NCI-H2081 (cell line): ENCODE measurements at places on chromosomes 1 and 21.

DNA sequence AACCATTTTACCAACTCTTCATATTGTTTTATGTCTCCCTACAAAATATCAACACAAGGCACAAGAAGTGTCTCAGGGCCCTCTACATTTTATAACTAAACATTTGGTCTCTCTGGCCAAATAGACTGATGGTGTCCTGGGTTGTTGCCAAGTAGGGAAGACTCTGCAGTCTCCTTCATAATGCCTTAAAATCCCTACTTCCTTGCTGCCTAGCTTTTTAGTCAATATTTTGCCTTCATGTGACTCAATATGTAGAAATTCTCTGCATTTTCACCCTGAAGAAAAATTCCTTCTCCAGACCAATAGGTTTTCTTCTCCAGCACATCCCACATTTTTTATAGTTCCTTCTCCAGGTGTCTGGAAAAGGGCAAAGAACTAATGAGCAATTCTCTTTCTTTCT is 72.6 kb upstream of the IPO9 start:
- DNase-seq, result no peak

GRCh38 chr1:52927212-52928014 is at the start of gene SCP2:
SCP2 (plus strand) TSS chr1:52927276; CDS start chr1:52927397, 121 bp downstream.
- DNase-seq, result peak; percentile 76

DNA sequence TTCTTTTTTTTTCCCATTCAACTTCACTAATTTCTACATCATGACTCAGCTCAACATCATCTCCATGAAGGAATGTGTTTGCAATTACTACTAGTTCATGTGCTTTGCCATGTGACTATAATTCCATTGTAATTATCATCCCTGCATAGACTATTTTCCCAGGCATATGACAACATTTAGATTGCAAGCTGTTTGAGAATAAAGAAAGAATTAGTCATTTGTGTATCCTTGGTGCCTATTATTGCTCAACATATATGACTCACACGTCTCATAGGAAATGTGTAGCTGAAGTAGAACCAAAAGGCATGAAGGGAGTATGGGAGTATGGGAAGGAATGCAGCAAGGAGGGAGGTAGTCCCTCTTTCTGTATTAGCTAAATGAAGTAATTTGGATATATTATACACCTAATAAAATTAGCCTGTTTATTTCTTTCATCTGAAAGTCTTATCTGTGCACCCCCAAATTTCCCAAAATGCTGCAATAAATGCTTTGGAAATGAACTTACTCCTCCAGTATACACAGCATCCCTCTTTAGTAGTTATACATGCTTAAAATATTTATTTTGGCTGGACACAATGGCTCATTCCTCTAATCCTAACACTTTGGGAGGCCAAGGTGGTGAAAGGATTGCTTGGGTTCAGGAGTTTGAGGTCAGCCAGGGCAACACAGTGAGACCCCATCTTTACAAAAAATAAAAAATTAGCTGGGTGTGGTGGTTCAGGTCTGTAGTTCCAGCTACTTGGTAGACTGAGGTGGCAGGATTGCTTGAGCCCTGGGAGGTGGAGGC is 316.9 kb upstream of the ADGRL4 start:
- DNase-seq, result no peak

DNA sequence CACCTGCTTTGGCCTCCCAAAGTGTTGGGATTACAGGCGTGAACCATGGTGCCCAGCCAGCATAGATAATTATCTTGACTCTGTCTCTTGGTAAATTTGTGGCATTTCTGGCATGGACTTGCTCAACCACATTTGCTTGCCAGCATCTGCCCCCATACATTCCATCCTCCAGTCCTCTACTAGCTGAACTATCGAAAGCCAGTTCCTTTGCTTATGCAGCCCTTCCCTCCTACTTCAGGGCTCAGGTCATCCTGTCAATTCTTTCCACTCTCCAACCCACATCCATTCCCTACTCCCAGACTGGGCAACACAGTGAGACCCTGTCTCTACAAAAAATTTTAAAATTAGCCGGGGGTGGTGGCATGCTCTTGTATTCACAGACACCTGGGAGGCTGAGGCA is 13.0 kb upstream of the UQCRHL start:
- DNase-seq, result no peak

GRCh38 chr1:1918901-1919303 is at the start of gene TMEM52:
TMEM52 (minus strand) TSS chr1:1919279; CDS start chr1:1919265, 14 bp downstream.
- DNase-seq, result no peak

DNA sequence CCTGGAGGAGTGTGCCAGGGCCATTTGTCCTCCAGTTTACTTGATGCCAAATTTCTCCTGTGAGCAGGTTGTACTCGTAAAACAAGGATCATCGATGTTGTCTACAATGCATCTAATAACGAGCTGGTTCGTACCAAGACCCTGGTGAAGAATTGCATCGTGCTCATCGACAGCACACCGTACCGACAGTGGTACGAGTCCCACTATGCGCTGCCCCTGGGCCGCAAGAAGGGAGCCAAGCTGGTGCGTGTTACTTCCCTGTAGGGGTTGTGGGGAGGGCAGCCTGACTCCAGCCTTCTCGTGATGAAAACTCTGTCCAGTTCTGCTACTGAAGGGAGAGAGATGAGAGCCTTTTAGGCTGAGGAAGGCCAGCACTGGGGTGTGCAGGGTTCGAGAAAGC is 2.2 kb downstream of the RPS8 start:
- DNase-seq, result no peak

DNA sequence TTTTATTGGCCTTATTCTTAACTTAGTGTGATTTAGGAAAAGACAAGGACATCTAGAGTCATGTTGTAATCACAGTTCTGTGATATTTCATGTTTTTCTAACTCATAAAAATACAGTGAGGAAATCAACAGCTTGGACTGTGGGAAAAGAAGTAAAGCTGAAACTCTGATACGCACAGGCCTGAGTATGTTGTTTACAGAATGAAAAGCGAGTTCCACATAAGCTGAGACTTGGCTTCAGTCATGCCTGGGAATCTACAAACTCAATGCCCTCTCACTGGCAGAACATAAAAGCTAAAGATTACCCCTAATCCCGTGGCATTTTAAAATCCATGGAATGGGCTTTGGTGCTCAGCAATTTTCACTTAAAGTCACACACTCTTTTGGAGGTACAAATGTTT is 23.6 kb upstream of the ATP5PO start:
- no peak for DNase-seq

- no peak for DNase-seq
These were observed 7.6 kb upstream of the EIF4G3 start for GRCh38 chr1:21184276-21184675.

DNA sequence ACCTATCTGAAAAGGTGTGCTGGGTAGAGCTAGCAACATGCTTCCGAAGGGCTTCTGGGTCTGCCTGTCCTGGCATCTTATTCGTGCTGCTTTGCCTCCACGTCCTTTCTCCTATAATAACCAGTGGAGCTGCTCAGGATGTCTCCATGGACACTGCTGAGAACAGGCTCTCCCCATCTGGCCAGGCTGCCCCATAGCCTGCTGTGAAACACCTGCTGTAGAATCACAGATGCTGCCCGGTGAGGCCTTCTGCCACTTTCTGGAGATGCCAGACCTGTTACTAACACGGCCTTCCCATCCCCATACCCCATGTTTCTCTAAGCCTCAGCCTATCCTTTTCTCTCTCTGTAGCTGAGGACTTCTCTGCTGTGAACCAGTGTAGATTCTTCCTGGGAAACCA is 120.5 kb downstream of the IER5 start:
- DNase-seq, result no peak

- no peak for DNase-seq
These were observed 2.9 kb upstream of the ITGB2 start for GRCh38 chr21:44923480-44924084.

DNA sequence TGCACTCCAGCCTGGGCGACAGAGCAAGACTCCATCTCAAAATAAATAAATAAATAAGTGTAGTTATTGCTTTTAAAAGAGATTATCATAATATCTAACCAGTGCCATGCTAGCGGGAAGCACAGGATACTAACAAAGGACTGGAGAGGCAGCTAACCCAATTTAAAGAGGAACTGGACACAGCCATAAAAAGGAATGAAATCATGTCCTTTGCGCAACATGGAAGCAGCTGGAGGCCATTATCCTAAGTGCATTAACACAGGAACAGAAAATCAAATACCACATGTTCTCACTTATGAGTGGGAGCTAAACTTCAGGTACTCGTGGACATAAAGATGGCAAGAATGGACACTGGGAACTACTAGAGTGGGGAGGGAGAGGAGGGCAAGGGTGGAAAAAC is 54.9 kb downstream of the TM2D1 start:
- no peak for DNase-seq

DNA sequence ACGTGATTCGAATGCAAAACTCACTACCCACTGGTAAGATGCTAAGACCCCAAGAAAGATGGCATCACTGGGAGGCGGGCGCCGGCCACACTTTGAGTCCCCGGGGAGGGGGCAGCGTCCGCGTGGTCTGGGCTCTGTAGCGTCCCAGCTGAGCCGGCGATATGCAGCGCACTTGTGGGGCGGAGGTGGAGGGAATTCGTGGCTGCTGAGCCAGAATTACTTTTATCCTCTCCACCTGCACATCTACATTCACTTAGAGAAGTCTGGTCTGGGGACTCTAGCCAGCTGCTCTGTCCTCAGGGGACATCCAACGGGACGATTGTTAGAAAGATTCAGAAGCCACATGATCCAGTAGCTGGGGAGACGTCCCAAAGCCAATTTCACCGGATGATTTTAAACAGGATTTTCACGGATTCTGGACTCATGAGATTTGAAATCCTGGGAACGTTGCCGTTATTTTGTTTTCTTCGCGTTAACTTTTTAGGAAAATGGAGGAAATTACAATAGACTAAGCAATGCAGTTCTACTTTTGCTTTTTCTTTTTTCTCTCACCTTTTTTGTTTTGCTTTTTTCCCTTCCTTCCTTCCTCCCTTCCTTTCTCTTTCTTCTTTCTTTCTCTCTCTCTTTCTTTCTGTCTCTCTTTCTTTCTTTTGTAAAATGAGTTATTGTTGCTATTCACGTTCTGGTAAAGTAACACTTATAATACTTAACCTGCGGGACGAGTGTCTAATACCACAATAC is 1.3 kb downstream of the JAM2 start:
- peak; percentile 2 for DNase-seq

GRCh38 chr1:233828480-233828879 is 76.0 kb upstream of the SLC35F3 start:
- no peak for DNase-seq

DNA sequence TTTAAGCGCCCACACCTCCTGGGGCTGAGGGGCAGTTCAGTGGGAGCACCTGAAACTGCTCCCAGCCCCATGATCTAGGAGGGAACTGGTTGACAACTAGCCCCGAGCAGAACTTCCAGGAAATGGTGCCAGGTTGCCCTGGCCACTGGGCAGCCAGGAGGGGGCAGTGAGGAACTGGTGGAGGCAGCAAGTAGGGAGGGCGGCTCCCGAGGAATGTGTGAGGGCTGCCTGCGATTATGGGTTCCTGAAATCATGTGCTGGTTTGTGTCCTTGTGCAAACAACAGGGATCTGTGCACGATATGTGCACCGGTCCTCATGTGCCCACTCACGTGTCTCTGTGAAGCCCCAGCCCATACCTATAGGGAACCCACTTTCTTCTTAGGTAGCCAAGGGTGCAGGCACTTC is 9.9 kb downstream of the GPR3 start:
- DNase-seq, result peak; percentile 11

- DNase-seq, result no peak
These were observed 13.9 kb upstream of the TTC39A start for GRCh38 chr1:51344276-51344601.

- DNase-seq, result no peak
These were observed 55.2 kb downstream of the PCNX2 start for GRCh38 chr1:233240371-233240770.

DNA sequence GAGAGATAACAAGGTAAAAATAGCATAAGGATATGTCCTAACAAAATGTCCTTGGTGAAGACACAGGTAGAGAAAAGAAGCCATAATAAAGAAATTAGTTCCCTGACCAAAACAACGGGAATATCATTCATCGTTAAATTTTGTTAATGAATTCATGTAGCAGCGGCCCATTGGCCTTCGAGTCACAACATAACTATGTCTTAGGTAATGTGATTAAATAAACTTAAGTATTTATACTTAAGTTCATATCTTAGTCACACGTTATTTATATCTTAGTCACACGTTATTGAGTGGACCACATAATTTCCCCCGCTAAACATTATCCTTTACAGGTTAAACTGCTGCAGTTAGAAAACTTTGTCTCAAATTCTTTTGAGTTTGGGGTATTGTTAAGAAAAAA is 1.2 kb downstream of the NEXN start:
- no peak for DNase-seq

GRCh38 chr1:225483818-225484656 is 56.2 kb upstream of the LBR start:
- no peak for DNase-seq

- DNase-seq, result no peak
These were observed 1.1 kb downstream of the C2CD2 start for GRCh38 chr21:41952568-41953248.

DNA sequence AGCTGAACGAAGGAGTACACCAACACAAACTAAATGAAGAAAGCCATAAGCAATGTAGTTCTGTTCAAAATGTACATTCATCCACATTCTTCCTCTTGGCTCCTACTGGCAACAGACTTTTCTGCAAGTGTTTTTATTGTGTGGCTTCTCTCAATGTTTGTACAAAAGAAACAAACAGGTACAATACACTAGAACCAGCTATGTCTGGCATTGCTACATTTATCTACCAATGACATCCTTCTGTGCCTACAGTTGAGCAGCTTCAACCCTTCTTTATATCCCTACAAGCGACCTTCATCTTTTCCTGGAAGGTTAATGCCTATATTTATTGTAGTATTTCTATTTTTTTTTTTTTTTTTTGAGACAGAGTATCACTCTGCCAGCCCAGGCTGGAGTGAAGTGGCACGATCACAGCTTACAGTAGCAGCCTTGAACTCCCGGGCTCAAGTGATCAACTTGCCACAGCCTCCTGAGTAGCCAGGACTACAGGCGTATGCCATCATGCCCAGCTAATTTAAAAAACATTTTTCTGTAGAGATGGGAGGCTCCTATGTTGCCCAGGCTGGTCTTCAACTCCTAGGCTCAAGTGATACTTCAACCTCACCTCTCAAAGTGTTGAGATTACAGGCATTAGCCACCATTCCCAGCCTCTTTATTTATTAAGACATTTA is 89.3 kb downstream of the ASH1L start:
- DNase-seq, result no peak

DNA sequence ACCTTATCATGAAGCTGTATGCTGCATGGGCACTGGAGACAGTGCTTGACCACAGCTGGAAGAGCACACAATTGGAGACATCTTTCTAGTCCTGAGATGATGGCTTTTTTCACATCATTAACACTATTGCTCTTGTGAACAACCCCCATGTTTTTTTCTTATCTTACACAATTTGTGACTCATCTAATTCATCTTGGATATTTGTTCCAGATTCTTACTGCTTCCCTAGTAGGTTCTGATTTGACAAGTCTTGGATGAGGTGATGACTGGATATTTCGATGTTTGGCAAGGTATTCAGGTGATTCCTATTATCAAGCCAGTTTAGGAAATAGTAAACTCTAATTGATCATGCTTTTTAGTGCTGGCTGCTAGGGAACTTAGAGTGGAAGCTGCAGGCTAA is 23.7 kb downstream of the HLX start:
- no peak for DNase-seq
